SHP77 (cell line): ENCODE measurements at places on chromosomes 5 and 9.

- no peak for DNase-seq
These were observed 297.0 kb upstream of the KLF4 start for GRCh38 chr9:107786561-107786960.

DNA sequence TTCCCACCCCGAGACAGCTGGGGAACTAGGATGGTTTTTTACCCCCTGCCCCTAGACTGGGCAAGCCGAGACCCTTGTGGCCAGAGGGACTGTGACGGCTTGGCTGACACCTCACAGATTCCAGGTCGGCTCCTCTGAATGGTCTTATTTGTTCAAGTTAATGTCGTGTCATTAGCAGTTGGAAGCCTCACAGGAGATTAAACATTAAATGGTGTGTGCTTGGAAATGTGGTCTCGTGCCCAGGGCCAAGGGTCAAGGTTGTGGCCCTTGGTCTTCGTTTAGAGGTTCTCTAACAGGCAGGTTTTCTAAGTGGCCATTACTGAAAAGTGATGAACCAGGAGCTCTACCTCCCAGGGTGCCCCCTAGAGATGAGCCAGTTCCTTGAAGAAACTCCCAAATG is 61.2 kb upstream of the RXRA start:
- no peak for DNase-seq

DNA sequence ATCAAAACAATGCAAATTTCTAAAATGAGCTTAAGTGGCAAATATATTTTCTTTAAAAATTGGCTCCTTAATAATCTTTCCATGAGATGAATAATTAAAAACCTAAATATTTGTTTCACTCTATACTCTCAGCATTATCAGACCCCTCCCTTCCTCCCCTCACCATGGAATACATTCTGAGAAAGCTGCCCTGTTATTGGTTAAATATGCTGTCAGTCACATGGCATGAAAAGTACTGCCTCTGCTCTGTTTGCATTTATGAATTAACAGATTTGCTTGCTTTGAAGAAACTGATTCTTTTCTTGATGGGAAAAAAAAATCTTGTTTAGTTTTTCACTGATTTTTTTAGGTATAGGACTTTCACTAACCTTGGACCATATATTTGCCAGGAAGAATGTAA is 17.0 kb upstream of the RPS23 start:
- no peak for DNase-seq

DNA sequence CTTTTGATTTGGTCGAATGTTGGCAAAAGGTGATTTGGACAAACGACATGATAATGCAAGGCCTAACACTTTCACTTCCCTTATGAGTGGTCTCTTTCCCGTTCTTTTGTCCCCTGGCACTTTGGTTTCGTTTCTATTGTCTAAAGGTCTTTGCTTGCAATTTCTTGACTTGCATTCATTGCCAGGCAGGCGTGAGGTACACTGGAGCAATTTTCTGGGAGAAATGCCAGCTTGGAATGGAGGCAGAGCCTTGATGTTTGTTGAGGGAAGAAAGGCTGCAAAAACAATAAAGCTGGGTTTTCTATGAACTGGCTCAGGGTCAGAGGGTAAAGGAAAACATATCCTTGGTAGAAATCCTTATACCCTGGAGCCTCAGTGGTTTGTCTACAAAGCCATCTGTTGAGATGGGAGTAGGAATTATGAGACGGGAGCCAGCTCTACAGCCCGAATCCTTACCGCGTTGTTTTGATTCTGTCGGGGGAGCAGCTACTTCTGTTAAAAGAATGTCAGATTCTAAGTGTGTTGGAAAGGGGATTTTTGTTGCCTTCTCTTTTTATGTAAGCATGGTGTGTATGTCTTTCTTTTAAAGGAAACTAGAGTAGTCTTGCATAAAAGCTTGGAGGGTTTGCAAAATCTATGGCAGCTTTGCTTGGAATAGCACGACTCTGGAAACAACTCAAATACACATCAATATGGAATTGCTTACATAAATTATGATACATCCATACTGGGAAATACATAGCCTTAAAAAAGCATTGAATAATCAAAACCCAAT is 158.9 kb downstream of the RMI1 start:
- DNase-seq = peak; percentile 8

DNA sequence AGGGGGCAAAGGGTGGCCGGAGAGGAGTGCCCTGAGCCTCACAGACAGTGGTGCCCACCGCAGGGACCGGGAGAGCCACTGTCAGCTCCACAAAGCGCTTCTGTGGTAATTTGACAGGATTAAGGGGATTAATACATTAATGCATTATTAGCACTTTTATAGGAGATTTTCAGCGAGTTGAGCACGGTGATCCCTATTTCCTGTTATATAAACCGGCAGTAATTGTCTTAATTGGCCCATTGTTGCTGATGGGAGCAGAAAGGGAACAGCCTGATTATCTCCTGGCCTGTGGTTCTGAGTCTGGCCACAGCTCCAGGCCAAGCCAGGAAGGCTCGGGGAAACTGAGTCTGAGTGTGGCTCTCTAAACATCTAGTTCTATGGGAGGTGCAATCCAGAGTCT is 423.6 kb downstream of the CDK5RAP2 start:
- DNase-seq = no peak

DNA sequence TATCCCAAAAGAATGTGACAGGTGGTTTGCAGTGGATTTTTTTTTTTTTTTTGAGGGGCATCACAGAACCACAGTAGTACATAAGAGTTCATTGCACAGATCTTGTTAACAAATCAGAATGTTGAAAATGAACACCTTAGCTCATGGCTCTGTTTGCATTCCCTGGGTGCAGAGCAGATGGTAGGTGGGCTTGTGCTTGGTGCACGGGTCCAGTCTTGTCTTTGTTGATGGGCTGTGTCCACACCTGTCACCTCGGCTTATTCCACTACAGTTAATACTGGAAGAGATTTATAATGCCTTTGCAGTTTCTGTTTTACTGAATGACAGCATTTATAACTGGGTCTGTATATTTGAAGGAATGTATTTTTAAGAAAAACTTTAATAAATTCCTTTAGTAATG is 146.6 kb downstream of the KDM4C start:
- DNase-seq = no peak

- peak; percentile 32 for DNase-seq
These were observed 25.7 kb downstream of the FRMPD1 start for GRCh38 chr9:37676411-37676830.
